ENCODE measurements at places on chromosomes 5 and 9. TPM values are rescaled to one million over a fixed set of nuclear protein-coding genes. Genes with fewer than 3 reads are reported as not detected.

ARAP3 gene
- total RNA-seq: 6.9 TPM

RABGAP1 gene
- 22.2 TPM for total RNA-seq

GRCh38 chr9:134752471-134753168, 111.0 kb downstream of the COL5A1 start:
- H3K4me1 ChIP-seq: no peaks in the 10 kb centered on the region
- no peaks in the 10 kb centered on the region for H3K36me3 ChIP-seq
- no peak for DNase-seq
- H3K27ac ChIP-seq: no peak overlapping the region

DNA sequence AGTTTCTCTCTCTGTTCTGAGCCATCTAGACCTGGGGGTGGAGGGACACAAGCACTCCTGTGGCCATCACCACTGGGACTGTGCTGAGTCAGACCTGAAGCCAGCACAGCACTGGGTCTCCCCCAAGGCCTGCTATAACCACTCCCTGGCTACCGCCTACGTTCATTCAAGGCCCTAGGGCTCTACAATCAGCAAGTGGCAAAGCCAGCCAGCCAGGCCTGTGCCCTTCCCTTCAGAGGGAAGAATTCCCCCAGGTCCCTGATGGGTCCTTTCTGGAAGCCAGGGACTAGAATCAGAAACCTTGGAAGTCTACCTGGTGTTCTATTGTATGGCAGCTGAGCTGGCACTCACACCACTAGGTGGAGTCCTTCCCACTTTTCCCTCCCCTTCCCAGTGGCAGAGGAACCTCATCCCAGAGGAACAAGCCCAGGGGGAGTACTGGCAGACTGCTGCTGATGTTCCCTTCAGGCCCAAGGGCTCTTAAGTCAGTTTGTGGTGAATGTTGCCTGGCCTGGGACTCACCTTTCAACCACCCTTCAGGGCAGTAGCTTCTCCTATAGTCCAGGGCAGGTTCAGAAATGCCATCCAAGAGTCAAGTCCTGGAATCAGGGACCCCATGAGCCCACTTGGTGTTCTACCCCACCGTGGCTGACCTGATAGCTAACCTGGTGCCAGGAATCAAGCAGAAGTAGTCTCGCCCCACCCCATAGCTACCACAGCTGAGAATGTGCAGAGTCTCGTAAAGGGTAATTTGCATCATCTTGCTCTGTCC, 20.0 kb downstream of the JMY start:
- no peaks in the 10 kb centered on the region for H3K36me3 ChIP-seq
- no peaks in the 10 kb centered on the region for H3K27me3 ChIP-seq

RNF183 gene
- not detected for total RNA-seq

DNA sequence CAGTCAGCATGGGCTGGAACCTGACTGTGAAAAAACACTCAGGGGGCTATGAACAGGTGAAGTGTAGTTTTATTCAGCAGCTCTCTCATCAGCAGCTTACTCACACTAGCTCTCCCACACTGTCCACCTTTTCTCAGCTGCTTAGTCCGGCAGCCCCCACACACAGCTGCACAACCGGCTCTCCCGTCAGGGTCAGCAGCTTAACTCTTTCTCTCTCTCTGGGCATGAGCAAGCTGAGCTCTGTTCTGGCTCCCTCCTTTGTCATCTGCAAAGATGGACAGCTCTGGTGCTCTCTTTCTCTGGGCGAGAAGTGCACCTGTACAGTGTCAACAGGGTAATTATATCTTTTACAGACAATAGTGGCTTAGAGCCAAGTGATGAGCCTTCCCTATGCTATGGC, 8.2 kb downstream of the DMAC1 start:
- no peaks in the 10 kb centered on the region for H3K27me3 ChIP-seq
- peaks cover 15% of the 10 kb centered on the region for H3K36me3 ChIP-seq
- H3K27ac ChIP-seq: no peak overlapping the region

KIAA1958 gene
- 6.7 TPM for total RNA-seq

PIP5K1B gene
- total RNA-seq: 3.1 TPM

SLC27A6 gene
- total RNA-seq: not detected
